Stimulated activated CD4-positive, alpha-beta T cell treated with anti-CD3 and anti-CD28 coated beads, TNF-alpha, amount 100 ng/mL, for 48 hours (primary cell): ENCODE measurements at places on chromosomes 6 and 20.

GRCh38 chr6:548091-548490 is 108.8 kb downstream of the HUS1B start:
- DNase-seq: no peak

- no peak for DNase-seq
These were observed 36.2 kb upstream of the CDKAL1 start for GRCh38 chr6:20498041-20498385.

- DNase-seq: no peak
These were observed 28.8 kb upstream of the IL17A start for GRCh38 chr6:52157301-52157941.

- no peak for DNase-seq
These were observed 5.6 kb downstream of the TAGAP start for GRCh38 chr6:159038914-159039884.

DNA sequence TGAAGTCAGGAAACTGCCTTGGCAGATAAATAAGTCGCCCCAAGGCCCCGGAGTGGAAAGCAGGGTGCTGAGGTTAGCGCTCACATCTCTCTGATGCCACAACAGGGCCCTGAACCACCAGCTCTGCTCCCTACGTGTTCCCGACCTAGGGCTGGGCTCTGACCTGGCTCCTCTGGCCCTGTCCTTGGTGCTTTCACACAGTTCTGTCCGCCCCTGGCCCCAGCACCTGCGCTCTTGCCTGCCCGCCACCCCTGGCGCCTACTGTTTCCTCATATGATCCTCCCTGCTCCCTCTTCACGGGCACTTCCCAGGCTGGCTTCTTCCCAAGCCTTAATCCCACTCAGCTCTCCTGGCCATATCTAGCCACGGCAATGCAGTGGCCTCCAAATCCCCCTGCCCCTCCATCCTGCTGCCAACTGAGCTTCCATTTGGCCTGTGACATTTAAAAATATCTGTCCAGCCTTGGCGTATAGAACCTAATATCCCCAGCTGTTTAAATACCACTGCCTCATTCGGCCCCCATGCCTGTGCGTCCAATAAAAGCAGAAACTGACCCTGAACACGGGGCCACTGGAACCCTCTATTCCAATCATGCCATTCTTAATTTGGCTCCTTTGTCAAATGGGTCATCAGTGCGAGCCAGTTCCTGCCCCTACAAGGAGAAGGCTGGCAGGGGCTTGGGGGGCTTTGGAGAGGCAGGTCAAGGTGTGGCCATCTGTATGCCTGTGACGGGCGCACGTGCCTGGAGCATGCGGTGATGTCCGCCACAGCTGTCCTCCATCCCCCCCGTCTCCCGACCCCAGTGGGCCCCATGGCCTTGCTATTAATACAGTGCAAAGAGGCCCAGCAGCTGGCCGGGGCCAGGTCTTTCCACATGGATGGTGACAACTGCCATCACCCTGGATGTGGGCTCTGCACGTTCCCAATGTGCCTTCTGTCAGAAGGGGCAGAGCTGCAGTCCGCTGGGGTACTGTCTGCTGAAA is 27.7 kb downstream of the GNAS-AS1 start:
- DNase-seq: no peak

DNA sequence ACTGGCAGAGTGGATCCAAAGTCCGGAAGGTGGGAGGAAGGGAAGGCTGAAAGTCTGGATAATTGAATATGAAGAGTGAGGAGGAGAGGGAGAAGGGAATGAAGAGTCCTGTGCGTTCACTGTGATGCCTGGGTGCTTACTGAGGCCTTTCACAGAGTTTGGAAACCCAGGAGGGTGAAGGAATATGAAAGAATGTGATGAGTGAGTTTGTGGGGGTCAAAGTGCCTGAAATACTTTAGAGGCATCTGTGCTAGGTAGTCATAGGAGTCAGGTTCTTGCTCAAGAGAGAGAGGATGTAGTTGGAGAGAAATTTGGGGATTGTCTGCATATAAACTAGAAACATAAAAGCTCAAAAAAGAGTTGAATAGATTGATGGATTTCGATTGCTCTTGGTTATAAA is 20.7 kb downstream of the NKX2-4 start:
- DNase-seq: no peak

DNA sequence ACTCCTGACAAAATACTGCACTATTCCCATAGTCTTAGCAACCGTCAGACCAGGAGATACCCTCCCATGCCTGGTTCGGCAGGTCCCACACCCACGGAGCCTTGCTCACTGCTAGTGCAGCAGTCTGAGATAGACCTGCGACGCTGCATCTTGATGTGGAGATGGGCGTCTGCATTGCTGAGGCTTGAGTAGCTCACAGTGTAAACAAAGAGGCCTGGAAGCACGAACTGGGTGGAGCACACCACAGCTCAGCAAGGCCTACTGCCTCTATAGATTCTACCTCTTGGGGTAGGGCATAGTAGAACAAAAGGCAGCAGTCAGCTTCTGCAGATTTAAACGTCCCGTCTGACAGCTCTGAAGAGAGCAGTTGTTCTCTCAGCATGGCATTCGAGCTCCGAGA is 25.4 kb downstream of the TMEM244 start:
- DNase-seq: no peak

DNA sequence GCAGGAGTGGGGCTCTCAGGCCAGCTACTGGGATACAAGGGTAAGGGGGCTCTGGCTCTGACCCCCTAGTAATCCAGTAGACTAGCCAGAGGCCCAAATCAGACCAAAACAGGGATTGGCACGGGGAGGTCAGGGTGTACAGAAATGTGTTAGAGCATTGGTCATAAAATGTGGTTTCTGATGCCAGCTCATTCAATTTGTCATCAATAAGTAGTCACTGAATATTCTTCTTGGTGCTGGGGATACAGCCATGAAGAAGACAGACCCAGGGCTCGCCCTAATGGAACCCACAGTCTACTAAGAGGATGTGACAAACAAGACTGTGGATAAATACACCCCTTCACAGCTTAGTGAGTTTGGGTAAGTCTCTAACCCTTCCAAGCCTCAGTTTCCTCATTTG is 11.1 kb downstream of the MAP1LC3A start:
- no peak for DNase-seq

DNA sequence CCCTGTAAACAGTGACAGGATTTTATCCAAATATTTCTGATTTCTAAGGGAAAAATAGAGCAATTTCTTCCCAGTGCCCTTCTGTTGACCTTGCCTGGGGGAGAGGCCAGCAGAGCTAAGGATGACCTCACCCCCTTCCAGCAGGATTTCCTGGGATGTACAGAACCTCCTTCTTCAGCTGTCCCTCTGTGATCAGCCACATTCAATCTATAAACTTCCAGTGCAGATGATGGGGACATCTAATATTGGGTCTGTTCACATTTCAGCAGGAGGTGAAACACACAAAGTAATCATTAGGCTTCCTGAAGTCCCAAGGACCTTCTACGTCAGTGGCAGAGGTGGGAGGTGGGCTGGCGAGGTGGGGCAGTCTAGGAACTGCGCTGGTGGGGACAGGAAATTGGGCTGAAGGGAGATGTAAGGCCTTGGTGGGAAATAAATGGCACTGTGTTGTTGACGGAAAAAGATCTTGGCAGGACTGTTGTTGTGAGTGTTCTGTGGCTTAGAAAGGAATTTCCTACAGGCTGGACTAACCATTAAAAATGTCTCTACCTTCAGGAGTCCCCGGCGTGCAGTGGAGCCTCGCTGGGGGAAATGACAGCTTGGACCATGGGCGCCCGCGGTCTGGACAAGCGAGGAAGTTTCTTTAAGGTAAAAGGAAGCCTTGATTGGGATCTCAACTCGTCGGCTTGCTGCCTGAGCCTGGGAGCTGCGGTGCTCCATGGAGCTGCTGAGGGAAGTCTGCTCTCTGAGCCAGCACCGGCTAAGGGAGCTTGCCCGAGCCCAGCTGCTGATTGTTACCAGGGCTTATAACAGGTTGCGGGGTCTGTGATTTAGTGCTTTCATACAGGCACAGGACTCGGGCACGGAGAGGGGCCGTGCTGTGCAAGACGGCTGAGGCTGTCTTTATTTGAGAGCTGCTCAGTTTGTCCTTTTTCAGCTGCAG is 127.9 kb upstream of the NAA20 start:
- DNase-seq: no peak

GRCh38 chr6:68040312-68040778 is 594.7 kb upstream of the ADGRB3 start:
- DNase-seq: no peak

- no peak for DNase-seq
These were observed 82.7 kb downstream of the TIAM2 start for GRCh38 chr6:155077784-155078183.

DNA sequence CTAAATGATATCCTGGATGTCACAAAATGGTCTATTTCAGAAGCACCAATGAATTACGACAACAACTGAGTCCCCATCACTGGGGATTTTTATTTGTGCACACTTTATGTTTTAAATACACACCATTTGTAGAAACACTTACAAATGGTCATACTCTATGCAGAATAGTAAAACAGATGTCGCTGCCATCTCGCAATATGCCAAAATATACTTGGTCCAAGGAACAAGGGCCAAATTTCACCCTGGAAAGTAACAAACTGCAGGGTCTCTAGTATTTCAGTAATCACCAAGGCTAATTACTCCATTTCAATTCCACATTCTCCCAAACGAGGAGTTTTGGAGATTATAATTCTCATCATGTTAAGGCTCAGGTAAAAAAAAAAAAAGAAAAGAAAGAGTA is 215.2 kb downstream of the LMBRD1 start:
- no peak for DNase-seq

GRCh38 chr6:48150701-48151100 is 39.7 kb upstream of the PTCHD4 start:
- no peak for DNase-seq

DNA sequence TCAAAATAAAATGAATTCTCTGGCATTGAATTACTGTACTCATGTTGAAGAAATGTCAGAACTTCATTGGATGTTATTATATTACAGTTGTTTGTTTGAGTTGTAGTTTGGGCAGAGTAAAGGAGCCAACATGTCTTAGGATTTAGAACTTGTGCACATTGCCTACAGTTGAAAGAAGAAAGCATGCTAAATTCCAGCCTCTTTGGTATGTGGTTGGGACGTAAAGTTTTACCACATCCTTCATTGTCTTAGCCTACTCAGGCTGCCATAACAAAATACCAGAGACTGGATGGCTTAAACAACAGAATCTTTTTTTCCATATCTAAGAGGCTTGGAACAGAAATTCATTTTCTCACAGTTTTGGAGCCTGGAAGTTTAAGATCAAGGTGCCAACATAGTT is 42.4 kb downstream of the HFE start:
- no peak for DNase-seq

DNA sequence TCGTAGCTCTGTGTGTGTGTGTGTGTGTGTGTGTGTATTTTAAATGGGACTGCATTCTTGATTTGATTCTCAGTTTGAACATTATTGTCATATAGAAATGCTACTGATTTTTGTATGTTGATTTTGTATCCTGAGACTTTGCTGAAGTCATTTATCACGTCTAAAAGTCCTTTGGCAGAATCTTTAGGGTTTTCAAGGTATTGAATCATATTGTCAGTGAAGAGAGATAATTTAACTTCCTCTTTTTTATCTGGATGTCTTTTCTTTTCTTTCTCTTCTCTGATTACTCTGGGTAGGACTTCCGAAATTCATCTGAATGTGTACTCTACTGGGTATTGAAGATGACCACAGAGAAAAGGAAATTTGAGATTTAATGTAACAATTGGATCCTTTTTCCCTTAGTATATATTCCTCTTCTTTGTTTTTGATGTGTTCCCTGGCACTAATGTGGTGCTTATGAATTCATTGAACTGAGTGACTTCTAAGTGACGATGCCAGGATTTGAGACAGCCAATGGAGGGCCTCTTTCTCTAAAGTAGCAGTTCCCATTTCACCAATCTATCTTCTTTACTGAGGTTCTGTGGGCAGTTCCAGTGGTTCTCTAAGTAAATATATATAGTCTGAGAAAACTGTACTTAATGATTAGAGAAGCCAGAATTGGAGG is 47.6 kb downstream of the TNFAIP3 start:
- DNase-seq: no peak

DNA sequence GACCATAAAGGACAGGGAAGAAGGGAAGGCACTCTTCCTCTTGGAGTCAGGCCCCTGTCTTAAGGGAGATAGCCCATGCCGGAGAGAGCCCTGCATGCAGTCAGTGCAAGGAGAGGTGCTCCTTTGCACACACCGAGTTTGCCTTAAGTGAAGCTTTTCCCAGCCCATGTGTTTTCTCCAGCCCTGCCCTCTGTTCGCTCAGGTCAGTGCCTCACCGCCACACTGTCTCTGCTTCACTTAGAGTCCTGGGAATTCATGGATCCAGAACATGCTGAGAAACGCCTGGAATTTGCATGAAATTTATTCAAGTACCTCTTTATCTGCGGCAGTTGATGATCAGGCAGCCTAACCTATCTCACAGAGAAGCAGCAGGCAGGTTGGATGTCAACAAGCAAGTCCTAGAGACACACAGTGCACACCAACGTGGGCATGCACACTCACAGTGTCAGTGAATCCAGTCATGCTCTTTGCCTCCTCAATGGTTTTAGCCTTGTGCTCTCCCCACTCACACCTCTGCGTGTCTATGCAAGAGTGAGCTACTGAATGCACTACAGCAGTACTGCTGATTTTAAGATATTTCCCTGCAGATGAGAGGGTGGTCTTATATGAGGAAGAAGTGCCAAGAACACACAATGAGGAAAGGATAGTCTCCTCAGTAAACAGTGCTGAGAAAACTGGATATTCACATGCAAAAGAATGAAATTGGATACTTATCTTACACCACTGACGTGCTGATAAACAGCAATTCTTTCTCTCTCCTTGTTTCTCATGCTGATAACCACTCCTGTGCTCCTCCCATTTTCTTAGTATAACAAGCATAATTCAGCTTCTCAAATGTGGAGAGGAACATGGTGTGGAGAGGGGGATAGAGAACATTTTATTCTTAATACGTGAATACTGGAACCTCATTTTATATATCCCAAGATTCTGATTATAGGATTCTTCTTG is 295.1 kb upstream of the CDYL start:
- no peak for DNase-seq

DNA sequence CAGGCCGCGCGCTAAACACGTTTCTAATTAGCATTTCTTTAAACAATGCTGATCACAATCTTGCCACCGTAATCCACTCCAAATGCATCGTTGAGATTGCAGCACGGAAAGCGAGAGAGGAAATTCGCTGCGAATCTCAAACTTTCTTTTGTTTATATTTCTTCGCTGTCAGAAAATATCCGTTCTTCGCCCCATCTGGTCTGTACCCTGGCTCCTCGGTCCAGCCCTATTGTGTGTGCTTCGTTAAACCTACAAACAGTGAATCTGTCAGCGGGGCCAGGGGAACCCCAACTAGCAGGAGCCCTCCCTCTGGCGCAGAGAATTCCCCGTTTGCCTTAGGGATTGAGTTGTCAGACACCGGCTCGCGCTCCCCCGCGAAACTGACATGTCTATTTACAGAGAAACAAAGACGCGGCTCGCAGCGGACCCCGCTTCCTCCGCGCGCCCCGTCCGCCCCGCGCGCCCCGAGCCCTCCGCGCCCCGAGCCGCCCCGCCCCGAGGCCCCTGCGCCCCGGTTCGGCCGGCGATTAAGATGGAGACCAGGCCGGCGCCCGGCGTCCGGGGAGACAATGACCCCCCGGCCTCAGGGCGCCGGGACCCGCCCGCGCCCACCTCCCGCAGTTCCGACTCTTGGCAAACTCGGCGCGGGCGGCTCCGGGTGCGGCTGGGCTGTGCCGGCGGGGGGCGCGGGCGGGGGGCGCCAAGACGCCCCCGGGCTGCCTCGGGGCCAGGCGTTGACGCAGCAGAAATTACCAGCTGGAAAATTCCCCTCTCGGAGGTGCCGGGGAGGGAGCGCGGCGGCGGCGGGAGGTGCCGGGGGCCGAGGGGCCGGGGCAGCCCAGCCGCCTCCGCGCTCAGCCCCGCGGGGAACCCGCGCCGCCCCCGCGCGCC is 874 bp downstream of the ZBTB46 start:
- no peak for DNase-seq

- DNase-seq: no peak
These were observed 23.6 kb downstream of the PRKN start for GRCh38 chr6:162704001-162704400.

GRCh38 chr6:16369140-16369745 is 130.9 kb downstream of the GMPR start:
- no peak for DNase-seq
